ENCODE measurements at places on chromosomes 1 and 21. TPM values are rescaled to one million over a fixed set of nuclear protein-coding genes. Genes with fewer than 3 reads are reported as not detected.

GRCh38 chr21:44566403-44566802 is 7.1 kb upstream of the KRTAP10-4 start:
- H3K36me3 ChIP-seq = no peaks in the 10 kb centered on the region
- no peaks in the 10 kb centered on the region for H3K27me3 ChIP-seq
- peak overlapping the region; percentile 28 for H3K27ac ChIP-seq
- peaks cover 12% of the 10 kb centered on the region for H3K4me1 ChIP-seq
- DNase-seq = peak; percentile 56

The CFAP45 gene
- 1.3 TPM for polyA plus RNA-seq

The DMRTA2 gene
- polyA plus RNA-seq = not detected

DNA sequence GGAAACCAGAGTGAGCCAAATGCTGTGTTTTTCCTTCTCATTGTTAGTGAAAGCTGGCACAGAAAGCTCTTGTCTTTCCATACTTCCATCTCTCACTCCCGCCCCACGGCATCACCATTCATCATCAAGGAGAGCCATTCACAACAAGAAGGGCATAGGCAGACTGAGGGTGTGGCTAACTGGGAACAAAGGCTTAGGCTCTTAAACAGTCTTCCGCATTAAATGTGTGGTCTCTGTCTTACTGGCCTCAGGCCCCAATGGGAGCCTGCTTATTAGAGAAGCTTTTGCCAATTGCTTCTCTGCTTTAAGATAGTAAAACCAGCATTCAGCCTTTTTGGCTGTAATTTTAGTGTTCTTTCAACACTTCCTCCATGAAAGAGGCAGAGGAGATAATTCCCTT is 51.4 kb downstream of the TNFSF18 start:
- H3K27me3 ChIP-seq = no peaks in the 10 kb centered on the region
- no peak overlapping the region for H3K4me3 ChIP-seq
- no peak overlapping the region for H3K27ac ChIP-seq

The CLCA4 gene
- polyA plus RNA-seq = not detected

DNA sequence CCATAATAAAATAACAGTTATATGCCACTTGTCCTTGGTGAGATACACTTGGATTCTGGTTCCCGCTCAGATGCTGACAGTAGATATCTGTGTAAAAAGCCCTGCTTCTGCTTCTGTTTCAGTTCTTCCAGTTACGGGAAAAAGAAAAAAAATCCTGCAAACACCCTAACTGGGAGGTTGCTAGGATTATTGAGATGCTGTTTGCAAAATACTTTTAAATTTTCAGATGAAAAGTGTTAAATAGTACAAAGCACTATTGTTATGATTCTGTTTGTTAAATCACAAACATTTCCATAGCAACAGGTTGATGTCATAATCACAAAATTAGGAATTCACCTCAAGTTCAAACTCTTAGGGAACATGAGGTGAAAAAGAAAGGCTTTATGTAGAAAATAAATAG is 232.3 kb downstream of the HMCN1 start:
- H3K36me3 ChIP-seq = no peaks in the 10 kb centered on the region
- no peaks in the 10 kb centered on the region for H3K27me3 ChIP-seq
- H3K4me3 ChIP-seq = no peak overlapping the region
- no peaks in the 10 kb centered on the region for H3K4me1 ChIP-seq
- H3K27ac ChIP-seq = no peak overlapping the region
- no peak for DNase-seq

GRCh38 chr1:70475023-70475422 is 64.0 kb downstream of the CTH start:
- H3K4me3 ChIP-seq = no peak overlapping the region
- no peaks in the 10 kb centered on the region for H3K27me3 ChIP-seq
- no peak overlapping the region for H3K27ac ChIP-seq

DNA sequence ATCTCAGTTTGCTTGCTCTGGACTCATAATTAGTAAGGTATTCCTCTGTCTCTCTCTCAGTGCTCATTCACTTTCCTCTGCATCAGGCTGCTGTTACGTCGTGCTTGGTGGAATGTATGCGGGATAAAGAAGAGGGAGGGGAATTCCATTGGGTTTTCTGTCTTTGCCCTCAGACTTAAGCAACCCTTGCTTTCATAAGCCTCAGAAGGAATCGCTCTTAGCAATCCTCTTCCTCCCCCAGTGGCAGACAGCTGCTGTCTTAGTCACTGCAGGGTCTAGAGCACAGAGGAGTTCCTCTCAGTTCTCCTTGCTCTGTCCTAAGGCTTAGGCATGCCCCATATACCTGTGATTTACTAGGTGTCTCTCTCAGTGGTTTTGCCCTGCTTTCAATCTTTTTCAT is 19.1 kb upstream of the NTMT2 start:
- H3K27me3 ChIP-seq = no peaks in the 10 kb centered on the region
- no peaks in the 10 kb centered on the region for H3K4me1 ChIP-seq
- H3K36me3 ChIP-seq = no peaks in the 10 kb centered on the region
- no peak overlapping the region for H3K27ac ChIP-seq
- no peak for DNase-seq

- peak overlapping the region; percentile 66 for H3K4me3 ChIP-seq
- no peaks in the 10 kb centered on the region for H3K27me3 ChIP-seq
- peak overlapping the region; percentile 94 for H3K27ac ChIP-seq
- peaks cover 43% of the 10 kb centered on the region for H3K4me1 ChIP-seq
- H3K36me3 ChIP-seq = no peaks in the 10 kb centered on the region
Measured at GRCh38 chr1:24502065-24502708, 449 bp upstream of the RCAN3 start.

GRCh38 chr1:207619871-207620542 is 24.9 kb upstream of the CR1L start:
- no peaks in the 10 kb centered on the region for H3K27me3 ChIP-seq

DNA sequence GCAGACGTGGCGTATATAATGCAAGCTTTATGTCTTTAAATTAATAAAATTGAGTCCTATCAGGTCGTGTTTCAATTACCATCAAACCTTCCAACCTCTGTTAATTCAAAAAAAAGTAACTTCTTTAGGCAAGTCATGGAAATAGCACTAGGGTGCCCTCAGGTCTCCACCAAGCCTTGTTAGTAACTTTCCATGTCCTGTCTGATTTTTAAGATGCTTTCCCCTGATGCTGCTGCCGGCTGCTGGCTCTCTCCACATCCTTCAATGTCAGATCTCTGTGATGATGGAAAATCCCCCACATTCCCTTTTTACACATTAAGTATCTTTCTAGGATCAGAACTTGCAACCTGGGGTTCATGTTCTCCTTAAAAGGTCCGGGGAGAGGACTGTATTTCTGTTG is 3.0 kb downstream of the ERG start:
- H3K27me3 ChIP-seq = peaks cover 14% of the 10 kb centered on the region
- no peaks in the 10 kb centered on the region for H3K36me3 ChIP-seq
- no peak for DNase-seq
- H3K27ac ChIP-seq = no peak overlapping the region
- no peaks in the 10 kb centered on the region for H3K4me1 ChIP-seq

DNA sequence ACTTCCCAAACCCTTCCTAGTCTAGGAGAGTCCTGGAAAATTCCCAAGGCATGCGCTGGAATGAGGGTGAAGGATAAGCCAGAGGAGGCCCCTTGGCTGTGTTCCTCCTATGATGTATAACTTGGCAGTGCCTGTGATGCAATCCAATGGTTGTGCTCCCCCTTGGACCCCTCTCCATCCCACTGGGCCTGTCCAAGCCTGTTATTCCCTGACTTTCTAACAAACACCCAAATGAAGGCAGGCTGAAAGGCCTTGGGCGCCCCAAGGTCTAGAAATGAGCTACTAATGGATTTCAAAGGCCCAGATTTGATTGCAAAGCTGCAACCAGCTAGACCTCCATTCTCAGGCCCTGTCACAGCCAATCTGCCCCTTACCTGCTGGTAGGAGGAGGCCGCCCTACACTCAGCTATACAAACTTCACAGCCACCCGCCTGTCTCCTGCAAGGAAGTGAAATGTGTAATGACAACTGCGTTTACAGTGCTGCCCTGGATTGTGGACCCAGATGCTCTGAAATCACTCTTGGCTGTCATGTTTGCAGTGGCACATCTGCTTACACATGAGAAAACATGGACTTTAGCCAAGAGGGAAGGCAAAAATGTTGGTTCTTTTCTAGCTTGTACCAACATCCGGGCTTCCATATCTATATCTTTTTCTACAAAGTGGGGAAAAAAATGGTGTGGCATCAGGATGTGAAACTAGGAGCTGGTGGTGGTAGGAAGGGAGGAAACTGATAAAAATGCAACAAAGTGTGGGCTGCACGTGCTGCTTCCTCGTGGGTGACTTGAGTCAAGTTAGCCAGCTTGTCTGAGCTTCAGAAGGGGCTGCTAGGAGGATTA is 130.4 kb downstream of the TRABD2B start:
- no peak for DNase-seq
- H3K27ac ChIP-seq = no peak overlapping the region
- H3K4me3 ChIP-seq = no peak overlapping the region

DNA sequence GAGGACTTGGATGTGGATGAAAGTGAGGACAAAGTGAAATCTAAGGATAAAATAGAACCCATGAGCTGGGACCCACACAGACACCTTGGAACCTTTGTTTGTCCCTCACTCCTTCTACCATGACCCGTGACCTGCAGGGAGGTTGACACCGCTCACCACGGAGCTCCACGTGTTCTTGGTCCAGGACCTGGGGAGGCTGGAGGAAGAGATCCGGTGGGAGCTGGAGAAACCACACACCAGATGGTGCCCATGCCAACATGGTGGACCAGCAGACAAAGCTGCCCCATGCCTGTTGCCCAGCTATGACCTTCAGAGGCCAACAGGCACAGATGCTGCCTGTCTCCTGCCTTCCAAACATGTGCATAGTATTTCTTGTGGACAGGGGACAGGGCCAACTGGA is 721.9 kb downstream of the PTPRU start:
- no peak overlapping the region for H3K4me3 ChIP-seq
- H3K27ac ChIP-seq = no peak overlapping the region
- DNase-seq = no peak
- H3K27me3 ChIP-seq = no peaks in the 10 kb centered on the region
- H3K36me3 ChIP-seq = no peaks in the 10 kb centered on the region

GRCh38 chr21:32248571-32249461 is 30.0 kb downstream of the MIS18A start:
- H3K36me3 ChIP-seq = no peaks in the 10 kb centered on the region
- no peak overlapping the region for H3K4me3 ChIP-seq
- DNase-seq = no peak
- no peaks in the 10 kb centered on the region for H3K27me3 ChIP-seq
- H3K4me1 ChIP-seq = no peaks in the 10 kb centered on the region

The KRTAP19-1 gene
- not detected for polyA plus RNA-seq

- no peak overlapping the region for H3K27ac ChIP-seq
- DNase-seq = no peak
- peak overlapping the region; percentile 46 for H3K4me3 ChIP-seq
Measured at GRCh38 chr1:32741413-32742198, 39.0 kb upstream of the SYNC start.

DNA sequence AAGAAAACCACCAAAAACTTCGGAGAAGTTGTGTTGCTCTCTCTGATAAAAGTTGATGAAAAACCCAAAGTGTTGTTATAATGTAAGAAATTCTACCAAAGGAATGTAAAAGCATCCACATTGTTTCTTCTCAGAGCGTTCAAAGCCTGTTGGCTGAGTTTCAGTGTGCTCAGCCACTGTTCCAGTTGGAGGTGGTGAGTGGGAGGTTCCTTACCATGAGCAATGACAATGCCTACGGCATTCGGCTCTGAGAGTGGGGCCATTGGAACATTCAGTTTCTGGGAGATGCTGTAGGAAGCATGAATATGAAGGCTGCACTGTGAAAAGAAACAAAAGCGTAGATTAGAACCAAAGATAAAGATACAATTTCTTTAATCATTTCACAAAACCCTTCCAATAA is 20.5 kb upstream of the MYBPHL start:
- no peaks in the 10 kb centered on the region for H3K4me1 ChIP-seq
- no peak for DNase-seq
- no peaks in the 10 kb centered on the region for H3K27me3 ChIP-seq
- H3K36me3 ChIP-seq = no peaks in the 10 kb centered on the region
- no peak overlapping the region for H3K4me3 ChIP-seq

DNA sequence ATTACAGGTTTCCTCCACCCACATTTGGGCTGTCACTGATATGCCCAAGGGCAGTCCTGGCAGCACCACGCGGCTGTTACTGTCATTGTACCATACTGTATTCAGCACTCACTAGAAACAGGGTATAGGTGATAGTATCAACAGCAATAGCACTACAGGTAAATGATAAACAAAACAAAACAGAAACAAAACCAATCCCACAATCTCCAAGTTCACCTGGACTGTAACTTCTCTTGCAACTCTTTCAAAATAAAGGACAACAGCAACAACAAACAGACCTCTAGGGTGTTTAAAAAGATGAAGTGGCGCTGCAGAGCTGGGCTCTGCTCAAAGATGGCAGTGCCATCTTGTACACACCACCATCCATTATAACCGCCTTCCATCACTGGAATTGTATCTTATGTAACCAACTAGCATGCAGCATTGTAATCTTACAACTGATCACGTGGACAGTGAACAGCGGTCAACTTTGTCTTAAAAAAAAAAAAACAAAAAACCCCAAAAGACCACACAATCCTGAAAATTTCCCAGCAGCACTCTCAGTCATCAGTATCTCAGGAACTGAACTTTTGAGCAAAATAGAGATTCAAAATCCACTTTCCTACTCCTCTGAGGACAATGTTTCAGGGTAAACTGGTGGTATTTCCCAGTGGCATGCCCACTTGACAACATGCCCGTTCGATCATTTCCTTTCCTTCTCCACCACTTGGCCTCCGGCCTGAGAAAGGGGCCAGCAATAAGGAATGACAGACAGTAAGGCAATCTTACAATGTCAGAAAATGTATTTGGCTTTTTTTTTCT is 3.8 kb downstream of the IRF2BP2 start:
- peak; percentile 59 for DNase-seq
- no peaks in the 10 kb centered on the region for H3K27me3 ChIP-seq
- H3K4me3 ChIP-seq = peak overlapping the region; percentile 73
- peak overlapping the region; percentile 93 for H3K27ac ChIP-seq
